ENCODE measurements at places on chromosomes 13 and 19. TPM values are rescaled to one million over a fixed set of nuclear protein-coding genes. Genes with fewer than 3 reads are reported as not detected.
A peak's percentile ranks its signal among the peaks of the same experiment; 100 is the strongest.

- no peak for DNase-seq
Measured at GRCh38 chr19:29529646-29530539, 4.1 kb downstream of the VSTM2B start.

GRCh38 chr19:44712864-44713515, 14.0 kb downstream of the CEACAM16 start:
- DNase-seq, result no peak

- peak; percentile 16 for DNase-seq
Measured at GRCh38 chr13:50518781-50519201, 324.7 kb downstream of the DLEU7 start.

DNA sequence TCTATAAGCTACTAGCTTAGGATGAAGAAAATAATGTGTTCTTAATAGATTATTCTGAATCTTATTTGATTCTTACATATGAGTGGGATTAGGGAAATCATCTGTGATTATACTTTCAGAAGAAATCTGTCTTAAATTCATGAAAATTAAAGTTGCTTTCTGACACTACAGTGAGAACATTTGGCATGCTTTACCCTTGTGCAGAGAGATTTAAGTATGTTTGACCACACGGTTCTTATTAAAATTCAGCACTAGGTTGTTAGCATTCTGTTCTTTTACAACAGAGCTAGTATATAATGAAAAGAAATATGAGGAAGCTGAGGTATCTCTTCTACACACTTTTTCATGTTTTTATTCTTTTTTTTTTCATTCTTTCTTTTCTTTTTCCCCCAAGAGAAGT, 2723.9 kb downstream of the PCDH9 start:
- no peak for DNase-seq

- no peak for DNase-seq
Measured at GRCh38 chr19:11063434-11063833, 25.8 kb upstream of the LDLR start.

DNA sequence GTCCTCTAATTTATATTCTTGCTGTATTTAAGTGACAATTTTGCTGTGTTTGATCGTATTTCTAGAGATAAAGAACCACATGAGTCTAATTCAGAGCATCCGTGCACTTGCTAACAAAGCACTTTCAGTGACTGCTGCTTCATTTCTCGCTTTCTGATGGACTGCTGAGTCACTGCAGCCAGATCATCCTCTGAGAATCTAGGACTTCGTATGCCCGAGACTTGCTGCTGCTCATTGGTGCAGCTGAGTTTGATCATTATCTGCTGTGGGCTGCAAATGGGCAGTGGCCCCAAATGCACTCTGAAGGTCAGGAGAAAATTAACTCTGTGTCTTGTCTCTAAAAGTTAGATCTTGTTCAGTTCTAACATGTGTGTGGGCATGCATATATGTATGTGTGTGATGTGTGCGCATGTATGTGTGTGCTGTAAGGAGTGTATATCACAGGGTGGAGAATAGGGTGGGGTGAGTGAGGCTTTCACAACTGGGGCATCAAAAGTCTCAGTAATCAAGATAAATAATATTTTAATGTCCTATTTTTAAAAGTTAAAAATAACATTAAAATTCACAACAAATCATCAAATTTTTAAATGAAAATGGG, 342.6 kb downstream of the MTUS2 start:
- DNase-seq, result no peak

GRCh38 chr19:58033741-58034476, at the start of gene ZSCAN1:
TSS of gene ZSCAN1 (plus strand) at chr19:58034025. CDS start at chr19:58037837, 3,812 bp downstream.
- peak; percentile 95 for DNase-seq

- DNase-seq, result peak; percentile 81
Measured at GRCh38 chr19:2624537-2625091, 77.9 kb downstream of the GNG7 start.

DNA sequence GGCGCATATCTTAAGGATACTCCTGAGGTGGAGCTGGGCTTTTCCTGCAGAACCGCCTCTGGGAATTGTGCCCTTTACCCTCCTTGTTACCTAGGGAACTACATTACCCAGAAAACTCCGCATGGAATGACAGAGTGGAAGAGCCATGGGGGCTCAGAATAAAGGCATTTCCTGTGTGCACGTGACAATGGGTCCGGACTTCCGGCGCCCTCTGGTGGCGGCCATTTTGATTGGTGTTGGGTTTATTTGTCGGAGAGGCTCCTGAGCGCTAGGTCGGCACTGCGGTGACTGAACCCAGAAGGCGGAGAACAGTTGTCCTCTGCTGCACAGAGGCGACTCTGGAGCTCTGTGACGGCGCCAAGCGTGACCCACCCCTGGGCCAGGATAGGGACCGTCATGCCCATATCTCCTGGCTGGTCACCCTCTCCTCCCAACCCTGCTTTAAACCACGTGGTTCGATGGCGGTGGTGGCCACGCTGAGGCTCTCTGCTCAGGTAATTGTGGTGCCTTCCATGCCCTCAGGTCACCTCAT, at the start of gene ZNF587B:
ZNF587B (plus strand) TSS at position 229 of the 532 bp plus-strand sequence; CDS start at position 459, 230 bp downstream.
- DNase-seq, result peak; percentile 77

DNA sequence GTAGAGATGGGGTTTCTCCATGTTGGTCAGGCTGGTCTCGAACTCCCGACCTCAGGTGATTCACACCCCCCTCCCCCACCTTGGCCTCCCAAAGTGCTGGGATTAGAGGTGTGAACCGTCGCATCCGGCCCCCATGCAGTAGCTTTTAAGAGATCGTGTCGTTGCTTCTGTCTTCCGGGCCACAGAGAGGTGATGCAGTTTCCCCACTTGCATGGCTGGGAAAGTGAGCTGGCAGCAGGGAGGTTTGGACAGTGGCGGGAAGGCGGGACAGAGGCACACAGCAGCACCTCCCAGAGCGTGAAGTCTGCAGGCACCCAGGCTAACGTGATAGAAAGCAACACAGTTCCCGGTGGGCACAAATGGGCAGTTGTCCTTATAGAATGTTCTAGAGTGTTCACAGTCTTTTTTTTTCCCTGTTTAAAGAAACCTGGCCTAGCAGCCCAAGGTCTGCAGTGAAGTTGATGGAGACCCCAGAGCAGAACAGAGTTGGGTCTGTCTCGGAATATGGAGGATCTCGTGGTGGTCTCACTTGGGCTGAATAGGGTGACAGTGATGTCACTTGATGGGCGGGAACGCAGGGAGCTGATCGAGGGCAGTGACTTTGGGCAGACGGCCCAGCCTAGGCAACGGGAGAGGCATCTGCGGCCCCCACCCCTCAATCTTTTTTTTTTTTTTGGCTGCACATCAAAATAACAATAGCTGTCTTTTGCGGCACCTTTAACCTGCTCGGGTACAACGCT, 4.9 kb downstream of the UHRF1 start:
- no peak for DNase-seq

- DNase-seq, result no peak
Measured at GRCh38 chr13:60286707-60287106, 110.3 kb upstream of the TDRD3 start.

GRCh38 chr19:4352701-4353121, 9.3 kb downstream of the MPND start:
- DNase-seq, result no peak

DNA sequence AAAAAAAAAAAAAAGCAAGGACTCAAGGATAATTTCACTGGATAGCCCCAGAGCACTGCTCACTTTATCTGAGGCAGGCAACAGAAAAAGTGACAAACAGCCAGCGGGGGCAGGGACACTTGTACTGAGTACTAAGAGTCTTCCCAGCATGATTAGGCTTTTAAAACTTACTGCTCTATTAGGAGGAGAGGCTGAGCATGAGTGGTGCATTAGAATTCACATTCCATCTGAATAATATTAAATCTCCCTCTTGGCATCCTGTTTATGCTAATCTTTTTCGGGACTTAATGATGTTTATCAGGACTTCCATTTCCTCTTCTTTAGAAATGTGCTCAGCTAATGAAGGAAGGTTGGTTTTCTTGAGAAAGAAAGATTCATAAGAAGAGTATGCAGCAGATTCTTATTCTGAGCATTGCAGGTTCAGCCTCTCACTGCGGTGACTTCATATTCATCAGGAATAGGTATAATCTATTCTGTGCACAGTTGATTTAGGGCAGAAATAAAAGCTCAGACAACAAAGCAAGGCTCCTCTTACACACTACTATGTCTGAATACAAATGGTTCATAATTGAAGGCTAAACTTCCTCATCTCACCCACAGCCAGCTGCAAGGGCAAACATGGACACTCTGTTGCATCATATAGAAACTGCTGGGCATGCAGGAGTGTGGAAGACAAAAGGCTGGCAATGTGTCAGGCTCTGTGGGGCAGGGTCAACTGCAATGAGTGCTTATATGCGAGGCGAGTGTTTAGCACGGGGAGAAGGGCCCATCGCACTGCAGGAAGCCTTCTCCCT, 107.0 kb downstream of the KL start:
- DNase-seq, result peak; percentile 71

- DNase-seq, result peak; percentile 69
Measured at GRCh38 chr13:110920038-110920437, 5.2 kb upstream of the ANKRD10 start.

GRCh38 chr19:44851427-44851826, 5.3 kb downstream of the NECTIN2 start:
- DNase-seq, result peak; percentile 43

DNA sequence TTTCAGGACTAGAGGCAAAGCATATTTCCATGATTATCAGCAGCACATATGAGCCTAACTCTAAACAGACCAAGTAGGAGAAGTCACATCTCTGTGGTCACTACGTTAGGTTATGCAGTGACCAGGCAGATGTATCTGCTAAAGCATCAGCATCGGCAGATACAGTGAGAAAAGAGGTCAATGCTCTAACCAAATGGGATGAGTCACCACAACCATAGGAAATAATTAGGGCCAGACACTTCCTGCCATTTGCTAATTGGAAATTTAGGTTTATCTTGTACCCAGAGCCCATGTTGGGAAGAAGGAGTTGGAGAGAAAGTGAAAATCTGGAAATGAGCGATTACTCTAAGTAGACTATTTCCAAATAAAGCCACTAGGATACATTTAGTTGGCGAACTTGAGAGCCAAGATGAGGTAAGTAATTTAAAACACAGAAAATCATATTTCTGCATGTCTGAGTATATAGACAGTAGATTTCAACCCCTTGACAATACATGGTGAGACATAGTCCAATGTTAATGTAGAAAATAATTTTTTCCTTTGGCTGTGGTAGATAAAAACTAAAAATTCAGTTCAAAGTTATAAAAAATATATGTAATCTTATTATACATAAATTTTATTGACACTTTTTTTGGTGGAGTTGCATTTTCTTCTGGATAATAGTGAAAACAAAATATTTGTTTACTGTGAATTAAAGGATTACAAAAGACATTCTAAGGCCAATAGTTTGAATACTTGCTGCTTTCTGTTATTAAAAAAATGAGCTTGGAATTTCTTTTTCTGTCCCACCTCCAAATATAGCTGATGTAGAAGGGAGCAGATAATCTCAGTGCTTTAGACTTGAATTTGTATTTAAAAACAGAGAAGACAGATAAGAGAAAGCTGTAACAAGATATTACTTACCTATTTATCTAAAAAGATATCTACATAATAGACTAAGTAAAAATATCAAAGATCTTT, 104.4 kb upstream of the CSNK1A1L start:
- no peak for DNase-seq

- no peak for DNase-seq
Measured at GRCh38 chr19:5927441-5927821, 13.4 kb downstream of the CAPS start.

GRCh38 chr19:39308531-39309304, 11.9 kb downstream of the LRFN1 start:
- no peak for DNase-seq

- DNase-seq, result no peak
Measured at GRCh38 chr13:20798027-20798426, 24.3 kb upstream of the EEF1AKMT1 start.

- DNase-seq, result no peak
Measured at GRCh38 chr19:19211499-19212420, at the start of gene NCAN. TSS of gene NCAN (plus strand) at chr19:19211958. CDS start at chr19:19216954, 4,996 bp downstream.

- DNase-seq, result no peak
Measured at GRCh38 chr19:6534451-6535093, 3.7 kb downstream of the TNFSF9 start.

GRCh38 chr13:30312904-30313303, 5.6 kb upstream of the KATNAL1 start:
- DNase-seq, result no peak

DNA sequence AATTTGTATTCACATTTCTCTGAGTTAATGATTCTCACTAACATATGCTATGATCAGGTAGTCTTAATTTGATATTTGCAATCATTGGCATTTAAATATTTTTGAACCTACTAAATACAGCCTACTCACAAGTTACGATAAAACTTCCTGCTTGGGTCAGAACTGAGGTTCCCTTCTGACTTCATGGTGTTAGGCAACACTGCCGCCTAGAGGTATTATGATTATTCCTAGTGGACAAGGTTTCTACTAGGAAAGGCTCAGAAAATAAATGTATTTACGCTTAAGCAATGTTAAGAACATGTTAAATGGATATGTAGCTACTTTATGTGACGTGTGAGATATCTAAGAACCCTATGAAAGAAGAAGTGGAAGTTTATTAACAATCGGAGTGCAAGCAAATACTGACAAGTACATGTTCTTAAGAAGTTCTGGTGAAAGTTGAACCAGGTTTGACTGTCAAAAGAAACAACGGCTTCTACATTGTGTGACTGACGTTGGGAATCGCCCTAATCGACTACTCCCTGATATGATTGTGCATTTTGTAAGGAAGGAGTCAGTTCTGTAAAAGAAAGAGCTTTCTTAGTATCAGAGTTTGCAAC, 1395.8 kb downstream of the SLITRK5 start:
- no peak for DNase-seq

DNA sequence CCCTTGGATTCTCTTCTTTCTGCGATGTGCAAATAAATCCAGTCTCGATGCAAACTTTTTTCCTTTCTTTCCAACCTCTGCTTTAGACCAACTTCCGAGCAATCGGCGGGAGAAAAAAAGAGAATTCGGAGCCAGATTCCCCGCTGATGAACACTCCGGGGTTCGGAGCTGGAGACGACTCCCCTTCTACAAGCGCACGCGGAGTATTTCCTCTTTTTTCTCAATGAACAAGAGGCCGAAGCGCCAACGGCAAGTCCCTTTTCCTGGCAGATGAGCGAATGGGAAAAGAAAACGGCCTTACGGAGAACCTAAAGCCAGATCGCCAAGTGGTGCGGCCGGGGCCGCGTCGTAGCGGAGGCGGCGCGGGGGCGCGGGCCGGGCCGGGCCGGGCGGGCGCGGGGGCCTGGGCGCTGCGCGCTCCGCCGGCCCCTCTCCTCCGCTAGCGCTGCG, 250 bp downstream of the SPRY2 start:
- DNase-seq, result no peak

- DNase-seq, result no peak
Measured at GRCh38 chr19:33724021-33724720, 72.5 kb upstream of the KCTD15 start.

- no peak for DNase-seq
Measured at GRCh38 chr19:44897835-44898234, 6.8 kb downstream of the TOMM40 start.

GRCh38 chr19:48953141-48953540, 1.5 kb upstream of the BAX start:
- no peak for DNase-seq

- no peak for DNase-seq
Measured at GRCh38 chr13:109355875-109356434, 430.4 kb downstream of the IRS2 start.

The CEACAM5 gene
- 0.07 TPM for polyA plus RNA-seq

The IGFL1 gene
- not detected for polyA plus RNA-seq

The NCR1 gene
- not detected for polyA plus RNA-seq

The NDFIP2 gene
- 29.0 TPM for polyA plus RNA-seq

The NUFIP1 gene
- 2.1 TPM for polyA plus RNA-seq

The MEIOSIN gene
- 0.41 TPM for polyA plus RNA-seq

The ZFP82 gene
- polyA plus RNA-seq, result 3.1 TPM

The KIR2DL1 gene
- polyA plus RNA-seq, result 0.11 TPM

The GIPR gene
- polyA plus RNA-seq, result 8.7 TPM

The CYP2A7 gene
- polyA plus RNA-seq, result not detected

The SLC25A41 gene
- 0.36 TPM for polyA plus RNA-seq

The ANGPTL8 gene
- 4.8 TPM for polyA plus RNA-seq

The PABPC3 gene
- polyA plus RNA-seq, result 0.05 TPM

The NLRP7 gene
- not detected for polyA plus RNA-seq

The RUVBL2 gene
- 54.5 TPM for polyA plus RNA-seq

All from right cardiac atrium (tissue), 5 donors.